ENCODE measurements at places on chromosomes 13 and 19. TPM values are rescaled to one million over a fixed set of nuclear protein-coding genes. Genes with fewer than 3 reads are reported as not detected.

DNA sequence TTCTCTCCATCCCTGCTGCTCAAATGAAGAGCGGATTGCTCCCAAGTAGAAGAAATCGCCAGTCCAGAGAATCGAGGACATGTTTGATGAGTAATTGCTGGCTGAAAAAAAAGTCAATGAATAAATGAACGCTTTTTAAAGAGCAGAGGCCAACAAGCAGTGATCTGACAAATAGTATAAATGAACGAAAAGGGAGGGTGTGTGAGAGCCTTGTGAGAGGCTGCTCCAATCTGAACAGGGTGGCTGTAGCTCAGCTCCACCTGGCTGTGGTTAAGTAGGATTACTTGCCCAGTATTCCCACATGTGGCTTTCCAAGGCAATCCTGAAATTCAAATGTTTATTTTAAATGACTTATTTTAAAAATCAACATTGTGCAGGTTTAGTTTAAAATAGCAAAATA, 117.1 kb downstream of the TSHZ3 start:
- H3K4me3 ChIP-seq, result no peak overlapping the region
- H3K27ac ChIP-seq, result no peak overlapping the region
- no peaks in the 10 kb centered on the region for H3K4me1 ChIP-seq

GRCh38 chr13:60893801-60894200, 496.8 kb downstream of the TDRD3 start:
- no peak for DNase-seq
- H3K27me3 ChIP-seq, result no peaks in the 10 kb centered on the region
- H3K4me1 ChIP-seq, result no peaks in the 10 kb centered on the region

DNA sequence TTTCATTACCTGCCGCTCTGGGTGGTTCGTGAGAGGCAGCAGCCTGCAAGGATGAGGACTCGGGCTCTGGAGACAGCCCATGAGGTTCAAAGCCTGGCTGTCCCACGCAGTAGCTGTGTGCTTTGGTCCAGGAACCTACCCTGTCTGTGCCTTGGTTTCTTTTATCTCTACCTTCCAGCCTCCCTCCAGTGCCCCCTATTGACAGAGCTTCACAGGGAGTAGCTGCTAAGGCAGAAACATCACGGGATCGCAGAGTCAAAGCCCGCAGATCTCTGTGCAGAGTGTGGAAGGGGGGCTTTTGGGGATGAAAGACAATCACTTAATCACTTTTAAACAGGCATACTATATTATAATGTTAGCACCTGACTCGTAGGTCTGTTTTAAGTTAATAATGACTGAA, 16.2 kb downstream of the ZNF71 start:
- no peak overlapping the region for H3K4me3 ChIP-seq
- no peaks in the 10 kb centered on the region for H3K36me3 ChIP-seq
- no peaks in the 10 kb centered on the region for H3K4me1 ChIP-seq
- H3K27ac ChIP-seq, result no peak overlapping the region

The IGLON5 gene
- total RNA-seq, result 2.1 TPM

The ACP7 gene
- not detected for total RNA-seq

DNA sequence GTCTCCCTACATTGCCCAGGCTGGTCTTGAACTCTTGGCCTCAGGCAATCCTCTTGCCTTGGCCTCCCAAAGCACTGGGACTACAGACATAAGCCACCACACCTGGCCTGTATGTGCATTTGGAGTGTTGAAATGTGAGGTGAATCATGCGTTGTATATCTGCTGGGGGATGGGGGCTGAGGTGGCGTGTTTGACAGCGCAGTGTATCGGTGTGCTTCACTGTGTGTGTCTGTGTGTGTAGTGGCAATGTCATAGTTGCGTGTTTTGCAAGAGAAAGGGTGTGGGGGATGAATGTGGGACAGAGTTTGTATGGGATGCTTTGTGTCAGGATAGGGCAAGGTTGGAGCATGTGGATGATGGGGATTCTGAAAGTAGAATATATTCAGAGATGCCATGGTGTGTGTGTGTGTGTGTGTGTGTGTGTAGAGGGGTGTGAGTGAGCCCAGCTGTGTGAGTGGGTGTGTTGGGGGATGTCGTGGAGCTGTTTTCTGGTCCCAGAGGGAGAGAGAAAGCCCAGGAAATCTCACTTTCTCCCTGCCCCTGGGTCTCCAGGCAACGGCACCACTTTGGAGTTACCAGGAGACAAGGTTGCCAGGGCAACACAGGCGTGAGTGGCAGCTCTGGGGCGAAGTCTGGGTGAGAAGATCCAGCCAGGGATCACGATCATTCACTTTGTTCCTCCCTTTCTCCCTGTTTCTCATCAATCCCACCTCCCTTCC, 1.1 kb upstream of the SWSAP1 start:
- H3K36me3 ChIP-seq, result no peaks in the 10 kb centered on the region
- H3K27ac ChIP-seq, result no peak overlapping the region
- peaks cover 40% of the 10 kb centered on the region for H3K4me1 ChIP-seq
- H3K4me3 ChIP-seq, result no peak overlapping the region
- DNase-seq, result no peak
- H3K27me3 ChIP-seq, result no peaks in the 10 kb centered on the region

The BABAM1 gene
- 74.7 TPM for total RNA-seq

The CGB2 gene
- total RNA-seq, result not detected

DNA sequence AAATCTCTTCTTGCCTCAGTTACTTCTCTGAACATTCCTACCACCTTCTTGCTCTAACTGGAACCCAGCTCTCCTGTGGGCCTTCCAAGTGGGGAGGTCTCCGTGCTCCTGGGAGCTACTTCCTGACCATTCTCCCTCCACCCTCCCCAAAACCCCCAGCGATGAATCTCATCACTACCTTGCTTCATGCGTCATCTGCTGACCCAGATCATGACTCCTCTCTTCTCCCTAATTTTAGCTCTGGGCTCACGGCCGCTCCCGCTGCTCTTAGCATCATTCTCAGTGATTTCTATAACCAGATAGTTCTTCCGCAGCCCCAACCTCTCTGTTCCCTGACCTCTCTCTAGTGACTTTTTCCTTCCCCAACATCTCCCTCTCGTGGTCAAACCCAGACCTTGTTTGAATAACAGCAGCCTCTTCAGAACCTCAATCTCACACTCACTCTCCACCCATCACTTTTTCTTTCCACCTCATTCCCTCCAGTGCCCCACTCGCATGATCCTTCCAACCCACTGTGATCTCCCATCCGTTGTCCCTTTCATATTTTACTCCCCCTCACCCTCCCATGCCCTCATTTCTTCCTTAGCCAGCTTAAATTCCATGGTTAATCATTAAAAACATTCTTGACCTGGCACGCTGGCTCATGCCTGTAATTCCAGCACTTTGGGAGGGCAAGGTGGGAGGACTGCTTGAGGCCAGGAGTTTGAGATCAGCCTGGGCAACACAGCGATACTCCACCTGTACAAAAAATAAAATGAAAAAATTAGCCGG, 21.8 kb downstream of the MRPS12 start:
- no peak for DNase-seq
- H3K4me1 ChIP-seq, result peaks cover 6% of the 10 kb centered on the region
- H3K27me3 ChIP-seq, result no peaks in the 10 kb centered on the region
- no peaks in the 10 kb centered on the region for H3K36me3 ChIP-seq
- H3K4me3 ChIP-seq, result no peak overlapping the region

DNA sequence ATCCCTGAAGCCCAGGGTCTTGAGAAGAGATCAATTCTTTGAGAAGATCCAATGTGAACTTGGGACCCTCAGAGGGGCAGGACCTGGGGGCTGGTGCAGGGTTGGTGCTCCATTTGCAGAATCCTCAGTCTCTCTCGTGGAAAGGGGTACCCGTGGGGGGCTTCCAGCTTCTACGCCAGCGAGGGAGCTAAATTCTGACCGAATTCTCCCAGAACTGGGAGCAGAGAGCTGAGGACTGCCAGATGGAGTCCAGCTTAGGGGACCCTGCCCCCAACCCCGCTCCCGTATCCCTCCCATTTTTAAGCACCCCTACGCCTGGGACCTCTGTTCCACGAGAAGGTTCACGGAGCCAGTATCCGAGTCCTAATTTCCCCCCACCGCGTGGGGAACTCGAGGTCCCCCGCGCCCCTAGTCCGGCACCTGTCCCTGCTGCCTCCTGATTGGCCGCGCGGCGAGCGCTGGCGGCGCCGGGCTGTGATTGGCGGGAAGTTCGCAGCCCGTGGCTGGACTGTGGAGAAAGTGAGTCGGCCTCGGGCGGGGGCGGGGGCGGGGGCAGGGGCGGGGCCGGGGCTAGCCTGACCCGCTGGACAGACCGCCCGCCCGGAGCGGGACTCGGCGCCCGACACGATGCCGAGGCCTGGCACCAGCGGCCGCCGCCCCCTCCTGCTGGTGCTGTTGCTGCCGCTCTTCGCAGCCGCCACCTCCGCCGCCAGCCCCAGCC, 4.4 kb upstream of the LTBP4 start:
- H3K4me1 ChIP-seq, result peaks cover 8% of the 10 kb centered on the region
- no peaks in the 10 kb centered on the region for H3K36me3 ChIP-seq
- peak; percentile 67 for DNase-seq
- H3K27me3 ChIP-seq, result peaks cover 15% of the 10 kb centered on the region

The C19orf33 gene
- total RNA-seq, result 2.9 TPM

DNA sequence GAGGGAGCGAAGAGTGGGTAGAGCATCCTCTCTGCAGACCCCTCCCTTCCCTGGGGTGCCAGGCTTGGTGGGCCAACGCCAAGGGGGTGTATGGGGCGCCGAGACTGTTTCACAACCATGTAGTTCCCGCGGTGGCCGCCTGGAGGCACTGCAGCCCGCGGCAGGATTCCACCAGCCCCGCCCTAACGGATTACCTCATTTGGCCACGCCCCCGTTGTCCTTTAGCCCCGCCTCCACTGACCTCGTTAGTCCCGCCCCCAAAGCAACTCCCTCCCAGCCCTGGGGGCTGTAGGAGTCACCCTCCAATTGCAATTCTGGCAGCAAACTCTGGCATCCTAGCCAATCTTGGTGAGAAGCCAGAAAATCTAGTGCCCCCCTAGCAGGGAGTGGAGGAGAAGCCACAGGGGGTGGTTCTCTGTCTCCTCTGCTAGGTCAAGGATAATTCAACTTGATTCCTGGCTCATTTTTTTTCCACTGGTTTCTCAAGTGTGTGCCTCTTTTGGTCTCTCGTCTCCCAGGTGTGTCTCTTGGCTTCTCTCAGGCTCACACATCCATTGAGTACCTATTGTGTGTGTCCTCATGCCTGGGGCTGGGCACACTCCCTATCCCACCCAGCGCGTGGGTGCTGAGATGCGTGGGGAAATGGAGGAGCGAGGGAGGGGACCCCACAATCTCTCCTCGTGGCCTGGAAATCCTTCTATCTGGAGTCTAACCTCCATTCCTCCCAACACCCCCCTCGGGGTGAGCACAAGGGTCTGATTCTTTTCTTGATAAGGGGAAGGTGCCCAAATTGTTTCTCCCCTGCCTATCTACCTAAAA, 2.0 kb downstream of the OLFM2 start:
- DNase-seq, result peak; percentile 88
- no peak overlapping the region for H3K4me3 ChIP-seq
- no peaks in the 10 kb centered on the region for H3K27me3 ChIP-seq
- H3K27ac ChIP-seq, result peak overlapping the region; percentile 46
